ENCODE measurements at places on chromosomes 3 and 15.
A peak's percentile ranks its signal among the peaks of the same experiment; 100 is the strongest.

DNA sequence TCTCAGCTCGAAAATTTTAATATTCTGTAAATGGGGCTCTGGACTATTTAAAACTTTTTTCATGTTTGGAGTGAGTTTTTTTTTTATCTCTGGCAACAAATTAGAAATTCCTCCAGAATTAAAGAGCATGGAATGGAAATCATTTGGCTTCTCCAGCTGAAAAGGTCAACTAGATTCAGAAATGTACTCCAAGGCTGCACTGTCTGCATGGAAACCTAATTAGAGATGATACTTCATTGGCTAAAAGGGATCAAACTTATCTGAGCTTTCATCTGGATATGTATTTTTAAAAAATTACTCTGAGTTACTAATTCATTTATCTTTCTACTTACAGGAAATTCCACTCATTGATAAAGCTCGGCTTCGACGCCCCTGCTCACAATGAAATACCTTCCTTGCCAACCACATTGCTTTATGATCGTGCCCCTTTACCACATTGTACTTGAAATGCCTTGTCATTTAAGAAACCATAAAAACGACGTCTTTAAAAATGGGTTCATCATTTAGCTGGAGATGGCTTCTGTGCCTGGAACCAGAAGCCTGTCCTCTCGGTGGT lies 285.5 kb upstream of the ICE2 start:
- peaks cover 25% of the 10 kb centered on the region for H3K4me1 ChIP-seq
- no peak for DNase-seq
- H3K27ac ChIP-seq = no peak overlapping the region
- H3K36me3 ChIP-seq = no peaks in the 10 kb centered on the region
- no peak overlapping the region for H3K4me3 ChIP-seq
- H3K27me3 ChIP-seq = no peaks in the 10 kb centered on the region

DNA sequence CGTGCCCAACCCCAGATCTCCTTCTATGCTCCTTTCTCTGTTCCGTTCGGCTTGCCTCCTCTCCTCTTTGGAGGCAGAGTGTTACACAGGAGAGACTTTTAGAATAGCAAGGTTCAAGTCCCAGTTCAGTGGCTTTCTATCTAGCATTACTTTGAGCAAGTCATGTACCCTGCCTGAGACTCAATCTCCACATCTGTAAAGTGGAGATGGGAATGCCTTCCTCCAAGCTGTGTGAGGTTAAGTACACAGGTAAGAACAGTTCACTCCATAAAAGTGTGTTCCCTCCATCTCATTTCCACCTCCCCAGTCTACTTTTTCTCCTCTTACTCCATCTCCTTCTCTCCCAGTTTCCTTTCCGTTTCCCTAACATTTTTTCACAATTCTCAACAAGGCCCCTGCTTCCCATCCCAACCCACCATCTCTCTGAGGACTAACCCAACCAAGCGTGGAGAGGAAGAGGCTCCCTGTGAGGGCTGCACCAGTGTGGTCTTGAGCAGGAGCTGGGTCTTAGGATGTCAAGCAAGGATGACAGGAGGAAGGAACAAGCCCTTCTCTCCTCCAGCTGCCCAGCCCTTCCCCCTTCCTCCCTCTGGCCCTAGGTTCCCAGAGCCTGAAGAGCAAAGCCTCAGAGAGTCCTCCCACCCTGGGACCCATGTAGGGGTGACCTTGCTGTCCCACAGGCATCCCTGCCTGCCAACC lies 6.4 kb downstream of the ATP8B4 start:
- H3K4me3 ChIP-seq = no peak overlapping the region
- H3K27ac ChIP-seq = no peak overlapping the region
- no peaks in the 10 kb centered on the region for H3K36me3 ChIP-seq
- DNase-seq = no peak
- no peaks in the 10 kb centered on the region for H3K27me3 ChIP-seq

DNA sequence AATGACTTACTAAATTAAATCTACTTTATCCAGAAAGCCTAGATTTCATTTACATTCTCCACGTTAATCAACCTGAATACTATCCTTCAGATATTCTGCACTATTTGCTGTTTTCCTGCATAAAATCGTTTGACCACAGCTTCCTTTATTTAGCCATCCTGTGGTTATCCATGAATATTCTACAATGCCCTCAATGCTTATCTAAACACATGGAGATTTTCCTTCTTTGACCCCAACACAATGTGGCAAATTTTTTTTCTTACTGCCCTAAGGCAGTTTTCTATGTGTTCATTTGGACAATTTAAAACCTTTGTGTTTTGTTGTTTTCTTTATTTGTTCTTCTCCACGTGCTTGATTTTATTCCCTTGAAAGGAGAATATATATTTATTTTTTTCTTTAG lies 495.5 kb upstream of the ROBO1 start:
- H3K4me1 ChIP-seq = no peaks in the 10 kb centered on the region
- no peaks in the 10 kb centered on the region for H3K27me3 ChIP-seq
- no peak overlapping the region for H3K4me3 ChIP-seq
- H3K36me3 ChIP-seq = no peaks in the 10 kb centered on the region
- no peak for DNase-seq

GRCh38 chr3:185420762-185421161 lies 57.8 kb downstream of the MAP3K13 start:
- peak overlapping the region; percentile 49 for H3K27ac ChIP-seq
- no peaks in the 10 kb centered on the region for H3K27me3 ChIP-seq
- H3K4me3 ChIP-seq = no peak overlapping the region
- no peaks in the 10 kb centered on the region for H3K36me3 ChIP-seq
- peaks cover 10% of the 10 kb centered on the region for H3K4me1 ChIP-seq
- DNase-seq = peak; percentile 73

GRCh38 chr15:51814606-51815005 lies 14.8 kb upstream of the TMOD3 start:
- H3K27ac ChIP-seq = no peak overlapping the region
- H3K27me3 ChIP-seq = no peaks in the 10 kb centered on the region
- H3K4me3 ChIP-seq = no peak overlapping the region
- DNase-seq = no peak
- H3K4me1 ChIP-seq = peaks cover 12% of the 10 kb centered on the region
- no peaks in the 10 kb centered on the region for H3K36me3 ChIP-seq

DNA sequence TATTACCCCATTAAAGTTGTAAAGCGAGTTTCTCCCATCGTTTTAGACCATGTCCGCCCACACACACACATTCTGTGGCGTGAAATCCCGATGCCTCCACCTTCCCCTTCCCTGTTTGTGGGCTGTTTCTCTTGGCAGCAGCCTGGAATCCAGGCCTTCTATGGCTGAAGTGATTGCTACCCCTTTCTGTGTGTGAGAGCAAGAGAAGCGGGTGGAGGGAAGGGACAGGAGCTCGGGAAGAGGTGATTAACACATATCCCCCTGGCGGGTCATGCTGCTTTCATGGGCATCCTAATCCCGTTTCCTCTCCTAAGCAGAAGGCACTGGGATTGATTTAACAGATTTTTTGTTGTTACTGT lies 283.8 kb upstream of the RGMA start:
- H3K27me3 ChIP-seq = no peaks in the 10 kb centered on the region
- no peak overlapping the region for H3K4me3 ChIP-seq
- H3K36me3 ChIP-seq = no peaks in the 10 kb centered on the region
- no peaks in the 10 kb centered on the region for H3K4me1 ChIP-seq

DNA sequence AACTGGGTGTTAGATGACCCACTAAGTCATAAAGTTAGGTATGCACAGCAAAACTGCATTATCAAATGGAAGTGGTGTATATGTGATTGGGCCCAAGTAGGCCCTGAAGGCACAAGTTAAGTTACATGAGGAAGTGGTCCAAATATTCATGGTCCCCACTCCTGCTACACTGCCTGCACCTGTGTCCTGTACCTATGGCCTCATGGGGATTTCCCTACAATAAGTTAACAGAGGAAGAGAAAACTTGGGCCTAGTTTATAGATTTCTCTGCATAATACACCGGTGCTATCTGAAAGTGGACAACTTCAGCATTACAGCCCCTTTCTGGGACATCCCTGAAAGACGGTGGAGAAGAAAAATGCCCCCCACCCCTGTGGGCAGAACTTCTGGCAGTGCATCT lies 41.5 kb downstream of the STRIT1 start:
- H3K27ac ChIP-seq = no peak overlapping the region
- H3K36me3 ChIP-seq = no peaks in the 10 kb centered on the region
- no peak for DNase-seq
- no peak overlapping the region for H3K4me3 ChIP-seq
- H3K27me3 ChIP-seq = no peaks in the 10 kb centered on the region

DNA sequence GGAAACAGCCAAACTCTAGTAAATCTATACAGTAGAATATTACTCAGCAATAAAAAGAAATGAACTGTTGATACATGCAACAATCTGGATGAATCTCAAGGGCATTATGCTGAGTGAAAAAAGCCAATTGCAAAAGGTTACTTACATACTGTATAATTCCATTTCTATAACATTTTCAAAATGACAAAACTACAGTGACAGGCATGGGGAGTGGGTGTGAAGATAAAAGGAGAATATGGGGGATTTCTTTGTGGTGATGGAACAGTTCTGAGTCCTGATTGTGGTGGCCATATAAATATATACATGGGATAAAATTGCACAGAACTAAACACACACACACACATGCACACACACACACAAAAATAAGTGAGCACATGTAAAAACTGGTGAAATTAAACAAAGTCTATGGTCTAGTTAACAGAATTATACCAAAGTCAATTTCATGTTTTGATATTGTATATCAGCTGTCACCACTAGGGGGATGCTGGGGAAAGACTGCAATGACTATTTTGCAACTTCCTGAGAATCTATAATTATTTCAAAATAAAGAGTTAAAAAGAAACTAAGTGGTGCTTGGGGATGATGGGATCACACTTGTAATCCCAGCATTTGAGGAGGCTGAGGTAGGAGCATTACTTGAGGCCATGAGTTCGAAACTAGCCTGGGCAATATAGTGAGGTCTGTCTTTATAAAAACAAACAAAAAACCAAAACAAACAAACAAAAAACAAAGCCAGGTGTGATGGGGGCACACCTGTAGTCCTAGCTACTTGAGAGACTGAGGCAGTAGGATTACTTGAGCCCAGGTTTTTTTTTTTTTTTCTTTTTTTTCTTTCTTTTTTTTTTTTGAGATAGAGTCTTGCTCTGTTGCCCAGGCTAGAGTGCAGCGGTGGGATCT lies 66.0 kb downstream of the SPTSSB start:
- H3K4me1 ChIP-seq = no peaks in the 10 kb centered on the region
- H3K36me3 ChIP-seq = no peaks in the 10 kb centered on the region
- no peak overlapping the region for H3K4me3 ChIP-seq
- H3K27me3 ChIP-seq = no peaks in the 10 kb centered on the region
- H3K27ac ChIP-seq = no peak overlapping the region

DNA sequence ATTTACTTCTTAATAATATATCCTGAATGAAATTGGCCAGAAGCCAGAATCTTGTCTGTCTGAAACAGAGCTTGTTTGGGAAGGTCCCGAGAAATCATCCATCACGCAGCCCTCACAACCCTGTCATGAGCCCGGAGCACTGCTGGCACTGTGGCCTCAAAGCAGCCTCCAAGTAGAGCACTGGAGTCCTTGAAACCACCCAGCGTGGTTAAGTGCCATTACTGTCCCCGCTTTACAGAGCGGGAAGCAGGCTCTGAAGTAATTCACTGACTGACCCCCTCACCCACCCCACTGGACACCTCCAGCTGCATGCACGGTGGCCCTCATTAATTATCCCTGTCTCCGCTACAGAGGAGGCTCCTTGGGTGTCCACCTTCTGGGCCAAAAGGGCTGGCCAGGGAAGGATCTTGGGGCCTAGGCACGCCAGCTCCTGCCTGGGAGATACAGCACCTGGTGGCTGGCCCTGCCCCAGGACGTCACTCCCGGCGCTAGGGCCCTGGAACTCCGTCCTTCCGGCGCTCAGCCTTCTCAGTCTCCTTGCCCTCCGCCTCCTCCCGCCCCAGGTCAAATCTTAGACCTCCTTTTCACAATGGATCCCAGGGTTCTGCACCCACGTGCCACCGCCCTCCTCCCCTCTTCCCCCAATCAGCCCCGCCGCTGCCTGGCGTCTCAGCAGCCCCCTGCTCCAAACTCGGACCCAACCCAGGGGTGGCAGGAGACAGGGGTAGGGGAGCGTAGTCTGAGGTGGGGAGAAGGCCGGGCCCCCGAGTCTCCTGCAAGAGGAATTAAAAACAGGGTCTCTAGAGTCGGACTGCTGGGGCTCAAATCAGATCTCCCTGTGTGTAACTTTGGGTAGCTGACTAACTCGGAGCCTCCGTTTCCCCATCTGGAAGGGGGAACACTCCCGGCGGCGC lies 1.1 kb downstream of the TKT start:
- no peaks in the 10 kb centered on the region for H3K36me3 ChIP-seq
- H3K4me3 ChIP-seq = peak overlapping the region; percentile 89
- H3K27me3 ChIP-seq = no peaks in the 10 kb centered on the region

- no peaks in the 10 kb centered on the region for H3K27me3 ChIP-seq
- H3K27ac ChIP-seq = no peak overlapping the region
- H3K36me3 ChIP-seq = no peaks in the 10 kb centered on the region
- no peak for DNase-seq
Measured at GRCh38 chr15:60264088-60264487, 133.7 kb downstream of the ANXA2 start.

DNA sequence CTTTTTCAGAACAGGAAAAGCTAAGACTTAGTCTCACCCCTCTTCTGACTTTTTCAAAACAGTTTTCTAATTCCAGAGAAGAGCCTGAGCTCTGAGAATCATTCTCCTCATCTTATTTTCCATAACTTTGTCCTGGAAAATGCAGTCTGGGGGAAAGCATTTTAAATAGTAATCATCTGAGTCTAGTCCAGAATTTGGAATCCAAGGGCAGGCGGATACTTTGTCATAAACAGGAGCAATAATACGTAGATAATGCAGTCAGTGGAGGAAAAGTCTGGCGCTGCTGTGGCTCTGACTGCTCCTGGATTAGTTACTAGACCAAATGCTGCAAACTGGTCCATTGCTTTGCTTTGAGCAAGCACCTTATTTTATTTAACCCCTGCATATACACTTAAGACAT lies 285.0 kb downstream of the THSD4 start:
- peak; percentile 59 for DNase-seq
- no peaks in the 10 kb centered on the region for H3K36me3 ChIP-seq
- no peaks in the 10 kb centered on the region for H3K4me1 ChIP-seq
- no peak overlapping the region for H3K4me3 ChIP-seq
- no peaks in the 10 kb centered on the region for H3K27me3 ChIP-seq

- no peaks in the 10 kb centered on the region for H3K4me1 ChIP-seq
- H3K4me3 ChIP-seq = no peak overlapping the region
- no peaks in the 10 kb centered on the region for H3K27me3 ChIP-seq
- no peak for DNase-seq
- H3K27ac ChIP-seq = no peak overlapping the region
Measured at GRCh38 chr15:68354923-68355322, 77.0 kb downstream of the ITGA11 start.

GRCh38 chr15:94312946-94313345 lies 81.6 kb downstream of the MCTP2 start:
- no peaks in the 10 kb centered on the region for H3K27me3 ChIP-seq
- no peaks in the 10 kb centered on the region for H3K4me1 ChIP-seq
- H3K36me3 ChIP-seq = peaks cover 27% of the 10 kb centered on the region
- H3K4me3 ChIP-seq = no peak overlapping the region
- no peak overlapping the region for H3K27ac ChIP-seq

- H3K4me1 ChIP-seq = no peaks in the 10 kb centered on the region
- no peak overlapping the region for H3K27ac ChIP-seq
- DNase-seq = no peak
- H3K4me3 ChIP-seq = no peak overlapping the region
- H3K36me3 ChIP-seq = no peaks in the 10 kb centered on the region
Measured at GRCh38 chr15:67446449-67446848, 74.5 kb upstream of the C15orf61 start.

Measured in stomach (tissue), 19 donors.